Left lobe of liver (tissue), 2 donors: ENCODE measurements at places on chromosomes 6 and 20. TPM values are rescaled to one million over a fixed set of nuclear protein-coding genes. Genes with fewer than 3 reads are reported as not detected.

DNA sequence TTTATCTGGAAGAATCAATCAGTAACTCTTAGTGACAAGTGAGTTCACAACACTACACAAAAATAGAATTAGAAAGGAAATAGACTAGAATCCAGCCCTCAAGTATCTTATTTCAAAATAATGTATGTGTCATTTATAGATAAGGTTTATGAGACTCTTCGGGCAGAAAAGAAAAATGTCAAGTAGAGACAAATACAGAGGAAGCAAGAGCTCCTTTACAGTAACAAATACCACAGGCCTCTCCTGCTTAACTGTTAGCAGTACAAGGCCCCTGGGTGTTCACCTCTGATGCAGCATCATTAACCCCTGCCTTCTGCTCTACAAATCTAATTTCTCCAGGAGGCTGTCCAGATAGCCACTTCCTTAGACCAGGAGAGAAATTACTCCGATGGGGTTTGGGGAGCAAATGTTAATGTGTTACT lies 76.7 kb downstream of the UBE3D start:
- DNase-seq: no peak

DNA sequence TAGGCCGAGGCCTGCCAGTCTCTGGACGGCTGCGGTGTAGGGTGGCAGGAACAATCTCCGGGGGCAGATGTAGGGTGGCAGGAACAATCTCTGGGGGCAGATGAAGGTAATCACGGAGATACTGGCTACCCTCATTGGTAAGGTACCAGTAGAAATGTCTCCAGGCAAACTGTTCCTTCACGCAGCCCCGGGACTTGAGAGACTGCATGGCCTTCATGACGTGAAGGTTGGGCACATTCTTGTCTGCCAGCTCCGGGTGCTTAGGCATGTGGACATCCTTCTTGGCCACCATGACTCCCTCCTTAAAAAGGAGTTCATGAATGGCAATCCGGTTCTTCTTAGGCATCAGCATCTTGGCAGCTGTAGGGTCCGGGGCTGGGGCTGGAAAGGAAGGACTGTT lies 6.1 kb downstream of the FAM110A start:
- DNase-seq: no peak

- DNase-seq: no peak
Measured at GRCh38 chr20:46559685-46560440, 9.4 kb upstream of the OCSTAMP start.

GRCh38 chr6:14326774-14327173 lies 209.2 kb downstream of the CD83 start:
- DNase-seq: no peak

DNA sequence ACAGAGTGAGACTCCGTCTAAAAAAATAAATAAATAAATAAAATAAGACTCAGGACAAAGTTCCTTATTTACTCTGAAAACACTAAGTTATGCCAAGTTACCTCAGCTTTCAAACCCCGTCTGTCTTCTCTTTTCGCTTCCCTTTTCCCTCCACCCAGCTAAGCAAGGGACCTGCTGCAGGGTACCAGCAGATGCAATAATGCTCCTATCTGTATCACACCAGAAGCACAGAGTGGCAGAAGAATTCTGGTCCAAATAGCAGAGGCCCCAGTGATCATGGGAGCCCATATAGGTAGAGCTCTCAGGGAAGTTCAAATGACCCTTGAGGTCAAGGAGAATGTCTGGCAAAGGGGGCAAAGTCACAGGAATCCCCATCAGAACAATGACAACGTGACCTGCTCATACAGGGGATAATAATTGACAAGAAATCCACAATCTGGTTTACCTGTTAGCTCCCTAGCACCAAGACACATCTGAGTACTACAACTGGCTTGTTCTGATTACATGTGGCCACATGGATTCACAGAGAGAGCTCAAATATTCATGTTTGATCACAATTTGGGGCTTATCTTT lies 8.7 kb downstream of the GCM1 start:
- no peak for DNase-seq

GRCh38 chr6:3937438-3937837 lies 88.3 kb downstream of the FAM50B start:
- DNase-seq: no peak

The POPDC3 gene
- not detected for total RNA-seq
